Fibroblast of skin of left quadriceps (primary cell): ENCODE measurements at places on chromosomes 6 and 20.

DNA sequence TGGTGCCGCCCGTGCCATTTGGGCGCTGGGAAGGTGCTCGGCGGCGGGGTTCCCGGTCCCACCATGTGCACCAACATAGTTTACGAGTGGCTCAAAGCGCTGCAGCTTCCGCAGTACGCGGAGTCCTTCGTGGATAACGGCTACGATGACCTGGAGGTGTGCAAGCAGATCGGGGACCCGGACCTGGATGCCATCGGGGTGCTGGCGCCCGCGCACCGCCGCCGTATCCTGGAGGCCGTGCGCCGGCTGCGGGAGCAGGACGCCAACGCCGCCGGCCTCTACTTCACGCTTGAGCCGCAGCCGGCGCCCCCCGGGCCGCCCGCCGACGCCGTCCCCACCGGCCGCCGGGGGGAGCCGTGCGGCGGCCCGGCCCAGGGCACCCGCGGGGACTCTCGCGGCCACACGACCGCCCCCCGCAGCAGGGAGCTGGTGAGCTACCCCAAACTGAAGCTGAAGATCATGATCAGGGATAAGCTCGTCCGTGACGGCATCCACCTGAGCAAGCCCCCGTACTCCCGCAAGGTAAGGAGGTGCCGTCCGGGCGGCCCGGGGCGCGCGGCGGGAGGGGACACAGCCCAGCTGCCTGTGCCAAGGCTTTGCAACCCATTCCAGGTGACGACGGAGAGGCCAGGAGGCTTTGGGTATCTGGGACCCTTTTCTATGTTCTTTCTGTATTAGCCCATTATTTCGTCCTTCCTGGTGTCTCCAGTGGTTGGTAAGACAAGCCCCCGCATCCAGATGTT lies 547 bp downstream of the SAMD5 start:
- DNase-seq, result no peak

DNA sequence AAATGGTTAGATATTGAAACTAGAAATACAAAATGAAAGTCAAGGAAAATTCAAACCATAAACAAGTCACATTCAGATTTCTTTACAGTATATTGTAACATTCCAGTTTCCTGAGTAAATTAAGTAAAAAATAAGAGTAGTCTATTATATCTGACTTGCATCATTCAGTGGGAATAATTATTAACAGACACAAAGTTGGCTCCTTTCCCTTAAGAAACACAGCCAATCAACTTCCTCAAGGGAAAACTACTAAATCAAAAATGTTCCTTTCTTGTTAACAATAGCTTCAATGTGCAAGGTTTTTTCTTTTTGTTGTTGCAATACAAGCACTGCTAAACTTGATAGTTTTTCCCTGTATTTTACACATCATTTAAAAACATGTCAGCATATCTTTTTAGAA lies 33.2 kb downstream of the DNAAF9 start:
- peak; percentile 58 for DNase-seq

GRCh38 chr6:147546501-147547368 lies 38.2 kb downstream of the SAMD5 start:
- no peak for DNase-seq

- DNase-seq, result no peak
These were observed 3.6 kb upstream of the NUP153 start for GRCh38 chr6:17710331-17710730.

GRCh38 chr6:33206027-33206863 lies 1.8 kb downstream of the HSD17B8 start:
- DNase-seq, result no peak

GRCh38 chr6:150267686-150268561 lies 100.9 kb upstream of the IYD start:
- DNase-seq, result peak; percentile 80
